Hepatocyte (in vitro differentiated cells): ENCODE measurements at places on chromosomes 6 and 20. TPM values are rescaled to one million over a fixed set of nuclear protein-coding genes. Genes with fewer than 3 reads are reported as not detected.

The OPRL1 gene
- 0.50 and 0.90 TPM in 2 replicates for polyA plus RNA-seq

The GJA1 gene
- polyA plus RNA-seq, result 86.0 and 91.5 TPM in 2 replicates

The IL20RA gene
- 0.52 TPM in 1 of 2 replicates, not detected in the other for polyA plus RNA-seq

GRCh38 chr20:25088267-25088666 lies 6.3 kb upstream of the VSX1 start:
- DNase-seq, result no peak

The MCCD1 gene
- 1.3 and 2.0 TPM in 2 replicates for polyA plus RNA-seq

The PTCHD4 gene
- polyA plus RNA-seq, result 0.64 and 1.3 TPM in 2 replicates

The ELMO2 gene
- polyA plus RNA-seq, result 32.8 and 35.0 TPM in 2 replicates

- no peak for DNase-seq
These were observed 6.3 kb downstream of the JARID2 start for GRCh38 chr6:15252195-15252594.

DNA sequence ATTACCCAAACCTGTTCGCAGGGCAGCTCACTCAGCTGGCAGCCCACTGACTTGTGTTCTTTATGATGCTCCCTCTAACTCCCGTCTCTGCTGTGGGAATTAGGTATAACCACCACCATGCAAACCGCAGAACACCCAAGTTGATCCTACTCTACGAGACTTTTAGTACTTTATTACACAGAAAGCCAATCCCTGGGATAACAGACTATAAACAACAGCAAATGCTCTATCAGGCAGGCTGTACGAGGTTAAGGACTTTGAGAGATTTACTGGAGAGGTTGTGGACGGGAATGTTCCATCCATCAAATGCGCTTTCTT lies 241.1 kb downstream of the FOXC1 start:
- DNase-seq, result no peak

GRCh38 chr6:28413681-28414080 lies 14.1 kb upstream of the ZSCAN12 start:
- no peak for DNase-seq
